Naive thymus-derived CD4-positive, alpha-beta T cell (primary cell): ENCODE measurements at places on chromosomes 16 and 17. TPM values are rescaled to one million over a fixed set of nuclear protein-coding genes. Genes with fewer than 3 reads are reported as not detected.

The C17orf50 gene
- total RNA-seq, result not detected

DNA sequence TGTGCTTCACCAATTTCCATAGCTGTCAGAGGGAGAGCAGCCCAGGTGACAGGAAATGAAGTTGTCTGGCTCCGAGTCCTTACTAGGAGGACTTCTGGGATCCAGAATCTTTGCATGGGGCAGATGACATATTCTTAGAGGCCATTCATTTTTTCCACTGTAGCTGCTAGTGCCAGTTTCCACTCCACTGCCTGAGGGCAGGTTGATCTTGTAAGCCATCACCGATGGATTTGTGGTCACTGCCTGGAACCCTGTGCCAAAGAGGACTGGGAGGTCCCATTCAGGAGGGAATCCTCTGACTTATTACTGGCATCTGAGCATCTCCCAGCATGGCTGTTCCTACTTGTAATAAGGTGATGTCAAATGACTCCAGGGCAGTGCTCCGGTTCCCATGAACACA is 144.1 kb upstream of the KCNJ18 start:
- DNase-seq, result no peak

GRCh38 chr16:74742051-74742481 is 32.6 kb downstream of the FA2H start:
- DNase-seq, result no peak

DNA sequence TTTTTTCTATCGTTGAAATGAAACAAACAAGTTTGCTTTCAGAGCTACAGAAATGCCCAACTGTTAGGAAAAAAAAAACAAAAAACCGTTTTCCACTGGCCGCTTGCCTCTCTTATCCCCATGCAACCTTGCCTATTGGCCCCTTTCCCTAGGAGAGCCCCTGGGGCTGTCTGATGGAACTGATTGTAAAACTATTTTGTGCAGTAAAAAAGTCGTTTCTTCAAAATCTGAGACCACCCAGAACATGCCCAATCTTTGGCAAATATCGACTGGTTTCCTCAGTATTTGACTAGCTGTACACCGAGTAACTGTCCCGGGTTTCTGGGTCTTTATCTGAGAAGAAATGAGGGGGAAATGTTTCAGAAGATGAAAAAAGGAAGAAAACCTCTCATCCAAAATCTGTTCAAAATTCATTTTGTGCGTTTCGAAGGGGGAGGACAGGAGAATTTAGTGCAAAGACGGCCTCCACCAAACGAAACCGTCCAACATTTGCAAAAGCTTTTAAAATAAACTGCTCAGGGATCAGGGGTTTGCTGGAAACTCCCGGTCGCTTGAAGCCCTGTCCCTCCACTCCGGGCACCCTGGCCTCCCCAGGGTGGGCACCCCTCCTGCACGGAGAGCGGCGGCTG is 1.1 kb upstream of the GNAO1 start:
- no peak for DNase-seq

The IRF8 gene
- 6.3 TPM for total RNA-seq

The DOC2A gene
- 0.15 and 0.46 TPM in 2 replicates for total RNA-seq

DNA sequence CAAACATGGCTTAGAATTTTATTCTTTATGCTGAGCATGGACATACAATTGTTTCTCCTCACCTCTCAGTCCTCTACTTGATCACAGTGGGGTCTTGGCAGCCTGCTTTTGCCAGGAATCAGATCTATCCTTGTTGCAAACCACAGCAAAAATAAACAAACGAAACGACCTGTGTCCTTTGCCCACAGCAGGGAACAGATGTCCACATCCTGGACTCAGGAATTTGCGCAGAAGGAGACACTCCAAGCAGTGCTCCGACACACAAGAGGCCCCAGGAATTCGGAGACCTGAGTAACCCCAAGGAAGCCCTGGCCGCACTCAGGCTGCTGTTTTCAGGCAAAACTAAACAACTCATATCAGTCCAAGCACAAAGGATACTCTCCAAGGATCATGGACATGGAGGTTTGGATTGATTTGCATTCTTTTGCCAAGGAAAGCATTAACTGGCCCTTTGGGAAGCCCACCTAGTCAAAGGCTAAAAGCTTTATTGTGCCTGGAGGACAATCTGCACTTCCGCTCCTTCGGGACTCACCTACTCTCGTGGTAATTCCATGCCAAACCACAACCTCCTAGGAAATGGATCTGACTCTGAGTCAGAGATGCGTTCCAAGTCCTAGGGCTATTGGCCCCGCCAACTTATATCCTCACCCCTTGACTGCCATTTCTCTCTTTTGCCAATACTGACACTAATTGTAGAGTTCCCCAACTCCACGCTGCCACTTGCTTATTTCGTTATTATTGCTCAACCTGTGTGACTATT is 271.1 kb upstream of the CDH11 start:
- no peak for DNase-seq

- DNase-seq, result no peak
These were observed 572.1 kb upstream of the SALL1 start for GRCh38 chr16:51723036-51723724.
